ENCODE measurements at places on chromosomes 11 and 22.

GRCh38 chr11:34819740-34820482, 96.3 kb downstream of the APIP start:
- DNase-seq = no peak

- DNase-seq = no peak
These were observed 88.8 kb downstream of the CD44 start for GRCh38 chr11:35227576-35228327.

DNA sequence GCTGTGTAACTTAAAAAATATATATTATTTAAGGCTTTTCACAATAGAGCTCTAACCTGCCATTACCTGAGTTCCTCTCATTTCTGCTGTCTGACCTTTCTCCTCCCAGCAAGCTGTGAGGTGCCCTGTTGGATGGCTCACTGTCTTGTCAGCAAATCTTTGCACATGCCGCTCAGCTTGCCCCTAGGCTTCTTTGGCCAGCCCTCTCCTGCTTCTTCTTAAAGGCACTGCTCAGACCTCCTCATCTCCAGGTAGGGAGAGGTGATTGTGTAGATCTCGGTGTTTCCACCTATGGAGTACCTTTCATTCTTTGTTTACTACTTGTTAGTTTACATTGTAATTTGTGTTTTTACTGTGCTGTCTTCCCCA, 96.5 kb downstream of the EXT2 start:
- DNase-seq = no peak

DNA sequence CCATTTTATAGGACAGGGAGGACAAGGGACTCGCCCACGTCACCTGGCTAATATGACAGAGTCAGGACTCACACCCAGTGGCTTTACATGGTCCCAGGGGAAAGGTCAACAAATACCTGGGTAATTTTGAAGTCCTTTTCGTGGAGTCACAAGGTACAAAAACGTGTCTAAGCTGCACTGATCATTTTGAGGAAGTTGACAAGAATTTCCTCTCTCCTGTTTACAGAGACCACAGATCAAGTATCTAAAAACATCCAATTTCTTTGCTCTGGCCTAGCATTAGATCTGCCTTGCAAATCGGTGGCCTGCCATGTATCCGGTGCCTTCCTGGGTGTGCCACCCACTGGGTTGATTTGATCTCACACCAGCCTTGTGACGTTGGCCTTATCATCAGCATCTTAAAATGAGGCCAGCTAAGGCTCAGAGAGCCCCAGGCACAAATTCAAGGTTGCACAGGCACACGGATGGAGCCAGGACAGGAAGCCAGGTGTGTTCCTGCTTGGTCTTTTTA, 17.6 kb downstream of the GDPD5 start:
- peak; percentile 55 for DNase-seq

DNA sequence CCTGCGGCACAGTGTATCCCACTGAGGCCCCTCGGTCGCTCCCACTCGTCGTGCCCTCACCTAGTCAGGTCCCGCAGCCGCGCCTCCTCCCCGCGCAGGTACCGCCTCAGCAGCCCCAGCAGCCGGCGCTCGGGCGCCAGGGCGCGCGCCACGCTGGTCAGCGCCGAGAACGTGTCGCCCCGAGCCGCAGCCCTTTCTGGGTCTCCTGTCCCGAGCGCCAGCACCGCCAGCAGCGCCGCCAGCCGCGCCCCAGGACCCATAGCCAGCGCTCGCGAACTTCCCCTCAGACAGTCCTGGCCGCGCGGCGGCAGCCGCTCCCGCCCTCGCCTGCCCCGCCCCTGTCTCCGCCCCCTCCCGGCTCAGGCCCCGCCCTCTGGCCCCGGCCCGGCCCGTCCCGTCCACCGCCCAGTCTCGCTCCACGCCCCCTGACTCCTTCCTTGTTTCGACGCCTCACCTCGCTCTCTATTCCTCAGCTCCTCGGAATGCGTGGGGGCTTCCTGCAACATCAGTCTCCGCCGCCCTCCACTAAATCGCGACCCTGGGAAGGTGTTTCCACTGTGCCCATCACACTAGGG, at the start of gene P4HA3:
P4HA3 (minus strand) TSS at position 289 of the 575 bp plus-strand sequence; CDS start at position 260, 29 bp downstream.
- DNase-seq = peak; percentile 95

- DNase-seq = no peak
These were observed 49.9 kb downstream of the ST3GAL4 start for GRCh38 chr11:126405374-126405773.

DNA sequence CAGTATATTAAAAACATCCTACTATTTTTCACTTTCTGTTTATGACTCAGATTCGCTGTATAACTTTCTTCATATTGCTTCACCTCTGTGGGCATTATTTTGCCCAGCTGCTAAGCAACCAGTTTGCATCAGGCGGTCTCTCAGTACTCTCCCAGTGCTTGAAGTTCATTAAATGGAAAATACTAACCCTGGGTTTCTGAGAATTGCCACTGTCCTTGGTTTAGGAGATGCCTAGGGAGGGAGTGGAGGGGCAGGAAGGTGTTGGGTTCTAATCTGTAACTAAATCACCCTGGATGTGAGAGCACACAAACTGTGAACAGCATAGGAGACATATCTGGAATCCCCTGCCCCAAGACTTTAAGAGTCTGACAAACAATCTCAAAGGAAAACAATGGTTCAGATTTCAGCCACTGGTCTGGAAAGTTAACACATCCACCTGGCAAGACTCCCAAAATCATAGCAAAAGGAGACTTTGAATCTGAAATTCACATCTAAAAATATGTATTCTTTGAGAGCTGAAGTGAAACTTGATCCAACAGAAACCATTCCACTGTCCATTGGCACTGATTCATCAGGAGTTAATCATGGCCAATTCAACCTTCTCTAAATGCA, 540.0 kb downstream of the SOX6 start:
- no peak for DNase-seq

GRCh38 chr22:35568751-35569739, 28.4 kb downstream of the RASD2 start:
- peak; percentile 94 for DNase-seq

- DNase-seq = peak; percentile 90
These were observed 41.7 kb downstream of the THAP12 start for GRCh38 chr11:76339221-76339620.

GRCh38 chr11:123251657-123252344, 56.8 kb upstream of the CLMP start:
- peak; percentile 73 for DNase-seq
